Esophagus muscularis mucosa (tissue), 4 donors: ENCODE measurements at places on chromosomes 11 and 22.

- no peak for DNase-seq
Measured at GRCh38 chr11:94909371-94909820, 64.0 kb downstream of the CWC15 start.

DNA sequence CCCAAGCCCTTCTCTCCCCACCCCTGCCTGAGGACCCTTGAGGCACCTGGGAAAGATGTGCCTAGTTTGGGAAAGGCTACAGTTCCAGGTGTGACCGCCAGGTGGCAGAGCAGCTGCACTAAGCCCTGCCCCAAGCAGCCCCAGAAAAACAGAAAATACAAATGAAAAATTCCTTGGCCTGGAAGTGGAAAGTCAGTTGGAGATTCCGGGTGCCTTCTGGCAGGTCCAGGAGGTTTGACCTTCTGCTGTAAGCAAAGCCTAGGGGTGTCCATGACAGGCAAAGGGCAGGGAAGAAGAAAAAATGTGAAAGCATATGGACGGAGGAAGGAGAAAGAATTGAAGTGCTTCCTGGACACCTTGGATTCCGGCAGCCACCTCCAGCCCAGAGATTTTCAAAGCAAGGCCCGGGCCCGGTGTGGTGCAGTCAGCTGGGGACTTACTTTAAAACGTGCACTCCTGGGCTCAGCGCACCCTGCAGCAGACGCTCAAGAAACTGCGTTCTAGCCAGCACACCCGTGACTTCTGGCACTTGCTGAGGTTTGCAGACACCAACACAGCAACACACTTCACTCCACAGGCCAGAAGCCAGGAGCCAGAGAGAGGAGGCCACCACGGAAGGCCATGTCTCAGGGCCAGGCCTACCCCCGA, 37.3 kb upstream of the SLC22A12 start:
- no peak for DNase-seq

- DNase-seq, result no peak
Measured at GRCh38 chr11:44532809-44533208, 32.7 kb upstream of the CD82 start.

GRCh38 chr11:114075891-114076441, 16.5 kb downstream of the ZBTB16 start:
- DNase-seq, result no peak

DNA sequence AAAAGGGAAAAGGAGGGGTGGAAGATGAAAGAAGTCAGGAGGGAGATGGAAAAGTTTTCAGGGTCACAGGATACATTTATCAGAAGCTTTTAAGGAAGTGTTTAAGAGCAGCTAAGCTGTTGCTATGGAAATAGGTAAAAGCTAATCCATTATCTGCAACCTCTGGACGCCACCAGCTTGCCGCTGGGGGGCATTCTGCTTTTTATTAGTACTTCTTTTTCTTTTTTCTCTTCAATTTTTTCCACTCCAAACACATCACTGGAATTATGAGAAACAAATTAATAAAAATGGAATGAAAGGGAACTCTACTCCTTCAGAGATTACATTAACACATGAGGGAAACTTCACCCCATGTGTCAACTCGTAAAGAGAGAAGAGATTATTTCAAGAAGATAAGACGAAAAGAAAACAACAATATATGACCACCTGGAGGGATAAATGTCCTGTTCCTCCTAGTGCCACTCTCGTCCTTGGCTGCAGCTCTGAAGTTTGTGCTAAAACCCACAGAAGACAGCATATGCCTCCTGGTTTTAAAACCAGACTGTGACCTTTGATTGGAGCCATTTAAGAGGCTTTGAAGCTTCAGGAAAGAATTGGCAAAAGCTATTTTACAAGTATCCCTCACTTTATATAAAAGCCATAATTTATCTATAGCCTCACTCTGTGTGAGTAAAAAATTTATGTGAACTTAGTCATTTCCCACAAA, 972.8 kb downstream of the OPCML start:
- peak; percentile 24 for DNase-seq

- DNase-seq, result no peak
Measured at GRCh38 chr22:45888221-45889092, 88.5 kb downstream of the WNT7B start.

DNA sequence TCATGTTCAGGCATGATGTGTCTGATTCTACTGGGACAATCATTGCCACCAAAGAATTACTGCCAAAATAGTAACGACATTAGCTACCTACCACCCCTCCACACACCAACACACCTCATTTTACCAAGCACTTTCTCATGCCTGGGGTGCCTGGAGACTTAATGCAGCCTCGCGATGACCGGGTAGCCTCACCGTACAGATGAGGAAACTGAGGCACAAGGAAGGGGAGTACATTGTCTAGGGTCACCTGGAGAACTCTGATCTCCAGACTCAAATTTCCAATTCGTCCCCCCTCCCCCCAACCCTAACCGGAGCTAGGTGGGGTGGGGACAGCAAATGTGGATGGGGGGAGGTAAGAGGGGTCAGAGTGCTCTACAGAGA, 2.7 kb upstream of the RTN4RL2 start:
- DNase-seq, result no peak

- no peak for DNase-seq
Measured at GRCh38 chr11:132050577-132051165, 680.3 kb downstream of the NTM start.

- DNase-seq, result no peak
Measured at GRCh38 chr22:39115977-39116621, 19.1 kb downstream of the APOBEC3H start.

DNA sequence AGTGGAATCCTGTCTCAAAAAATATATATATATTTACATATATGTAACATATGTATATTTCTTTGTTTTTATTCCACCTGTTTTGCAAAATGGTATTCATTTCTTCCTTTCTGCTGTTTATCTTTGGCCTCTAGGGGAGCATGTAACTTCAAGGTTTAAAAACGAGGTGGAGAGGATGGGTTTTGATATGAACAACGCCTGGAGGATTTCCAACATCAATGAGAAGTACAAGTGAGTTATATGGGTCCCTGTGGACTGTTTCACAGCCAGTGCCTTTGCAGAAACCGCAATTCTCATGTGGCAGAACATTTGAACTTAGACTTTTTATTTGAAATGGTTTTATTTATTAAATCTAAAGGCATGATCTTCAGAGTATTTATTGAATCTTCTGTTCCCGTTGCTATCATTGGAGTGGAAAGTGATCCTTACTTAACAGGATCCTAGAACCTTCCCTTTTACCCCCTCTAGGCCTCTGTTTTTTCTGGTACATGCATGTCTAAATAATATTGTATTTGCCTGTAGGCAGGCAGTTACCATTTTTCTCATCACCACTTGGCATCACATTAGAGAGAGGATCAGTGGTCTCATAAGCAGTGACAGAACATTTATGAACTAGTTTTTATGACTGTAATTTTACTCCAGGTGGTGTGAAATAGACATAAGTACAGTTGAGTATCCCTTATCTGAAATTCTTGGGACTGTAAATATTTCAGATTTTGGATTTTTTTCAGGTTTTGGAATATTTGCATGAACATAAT, 81.5 kb upstream of the HORMAD2 start:
- no peak for DNase-seq

DNA sequence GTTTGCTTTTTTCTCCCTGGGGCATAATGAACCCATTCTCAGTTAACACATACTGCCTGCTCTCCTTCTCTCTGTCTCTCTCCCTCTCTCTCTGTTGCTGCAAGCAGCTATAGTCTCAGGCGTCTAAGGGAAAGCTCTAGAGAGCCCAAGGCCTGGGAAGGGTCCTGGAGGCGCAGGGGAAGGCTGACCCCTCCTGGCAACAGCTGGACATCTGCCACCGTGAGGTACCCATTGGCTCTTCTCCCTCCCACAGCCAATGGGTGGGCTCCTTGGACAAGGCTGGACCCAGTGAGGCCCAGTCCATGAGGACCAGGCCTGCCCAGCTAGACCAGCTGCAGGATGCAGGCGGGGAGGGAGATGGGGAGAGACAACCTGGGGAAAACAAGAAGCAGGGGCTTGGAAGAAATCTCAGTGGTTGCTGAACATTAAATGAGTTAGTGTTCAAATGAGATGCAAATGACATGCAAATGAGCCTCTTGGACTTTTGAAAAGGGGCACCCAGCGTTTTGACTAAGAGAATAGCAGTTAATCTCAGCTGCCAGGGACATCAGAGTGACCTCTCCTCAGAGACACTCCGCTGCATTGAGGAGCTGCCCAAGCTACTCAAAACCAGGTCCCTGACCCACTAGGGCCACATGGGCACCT, 349.7 kb downstream of the BUD13 start:
- DNase-seq, result no peak

DNA sequence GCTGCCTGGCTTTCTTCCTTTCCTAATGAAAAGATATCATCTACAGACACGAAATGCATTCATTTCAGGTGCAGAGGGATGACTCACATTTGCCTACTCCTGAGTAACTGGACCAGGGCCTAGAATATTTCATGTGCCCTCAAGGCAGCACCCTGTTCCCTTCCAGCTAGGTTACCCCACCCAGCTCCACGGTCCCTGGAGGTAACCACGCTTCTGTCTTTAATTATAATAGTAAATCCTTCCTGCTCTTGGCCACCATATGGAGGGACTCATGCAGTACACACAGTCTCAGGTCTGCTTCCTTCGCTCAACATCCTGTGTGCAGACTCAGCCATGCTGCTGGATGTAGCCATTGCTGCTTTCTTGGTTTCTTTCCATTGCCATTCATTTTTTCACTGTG, 22.3 kb downstream of the DHCR7 start:
- no peak for DNase-seq

DNA sequence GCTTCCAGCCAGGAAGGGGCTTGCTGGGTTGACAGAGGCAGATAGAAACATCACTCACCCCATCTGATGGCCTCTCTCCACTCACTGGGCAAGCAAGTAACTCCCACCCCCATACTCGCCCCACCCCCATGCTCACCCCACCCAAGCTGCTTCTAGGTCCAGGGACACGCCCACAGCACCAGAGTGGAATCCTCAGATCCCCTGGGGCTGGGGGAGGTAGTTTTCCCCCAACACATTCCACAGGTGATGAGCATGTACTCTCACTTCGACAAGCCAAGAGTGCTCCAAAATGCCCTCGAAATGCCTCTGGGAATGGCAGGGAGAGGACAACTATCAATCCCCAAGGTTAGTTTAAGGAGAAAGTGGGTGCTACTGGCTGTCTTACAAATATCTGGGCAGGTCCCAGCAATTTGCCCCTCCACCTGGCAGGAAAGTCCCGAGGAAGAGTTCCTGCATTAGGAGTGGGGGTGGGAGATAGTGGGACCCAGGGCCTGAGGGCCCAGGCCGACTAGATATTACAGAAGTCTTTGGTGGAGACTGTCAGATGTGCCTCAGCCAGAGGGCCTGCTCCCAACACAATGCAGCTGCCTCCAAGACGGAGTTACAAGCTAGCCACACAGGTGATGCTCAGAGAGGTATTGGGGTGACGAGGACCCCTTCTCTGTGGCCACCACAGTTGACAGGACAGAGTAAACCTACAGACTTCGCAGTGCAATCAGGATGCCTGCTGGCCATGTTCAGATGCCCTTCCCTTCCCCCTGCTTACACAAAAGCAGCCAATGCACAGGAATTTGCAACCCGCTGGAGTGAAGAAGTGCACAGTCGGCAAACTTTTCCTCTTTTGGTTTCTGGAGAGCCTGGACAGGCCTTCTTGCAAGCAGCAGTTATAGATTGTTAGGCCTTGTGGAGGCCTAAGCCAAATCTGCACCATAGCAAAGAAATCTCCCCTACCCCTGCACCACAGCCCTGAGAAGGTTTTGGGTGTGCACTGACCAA, 2.9 kb upstream of the LMO1 start:
- DNase-seq, result no peak

DNA sequence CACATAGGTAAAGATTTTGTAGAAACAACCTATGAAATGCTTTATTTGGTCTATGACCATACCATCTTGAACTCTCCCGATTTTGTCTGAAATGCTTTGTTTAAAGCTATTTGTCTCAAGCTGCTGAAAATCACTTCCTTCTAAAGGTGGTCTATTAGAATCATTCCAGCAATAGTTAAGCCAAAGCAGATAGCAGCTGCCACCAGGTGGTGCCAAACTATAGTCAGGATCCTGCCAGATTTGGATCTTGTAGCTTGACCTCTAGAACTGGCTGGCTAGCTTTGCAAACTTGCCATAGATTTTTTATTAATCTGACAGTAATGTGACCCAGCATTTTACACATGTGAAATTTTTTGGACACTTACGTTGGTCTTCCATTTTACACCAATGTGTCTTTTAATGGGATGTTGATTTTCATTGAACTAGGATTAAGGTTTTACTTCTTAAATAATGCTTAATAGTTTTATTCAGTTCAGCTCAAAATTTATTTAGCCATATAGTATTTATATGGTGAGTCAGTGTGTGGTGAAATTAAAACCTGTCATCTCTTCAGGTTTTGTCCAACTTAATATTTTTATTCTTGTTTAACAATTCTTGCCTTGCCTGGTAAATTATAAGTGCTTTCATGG, 19.7 kb downstream of the CTR9 start:
- DNase-seq, result no peak

- no peak for DNase-seq
Measured at GRCh38 chr11:78032090-78032489, 9.0 kb upstream of the KCTD14 start.

DNA sequence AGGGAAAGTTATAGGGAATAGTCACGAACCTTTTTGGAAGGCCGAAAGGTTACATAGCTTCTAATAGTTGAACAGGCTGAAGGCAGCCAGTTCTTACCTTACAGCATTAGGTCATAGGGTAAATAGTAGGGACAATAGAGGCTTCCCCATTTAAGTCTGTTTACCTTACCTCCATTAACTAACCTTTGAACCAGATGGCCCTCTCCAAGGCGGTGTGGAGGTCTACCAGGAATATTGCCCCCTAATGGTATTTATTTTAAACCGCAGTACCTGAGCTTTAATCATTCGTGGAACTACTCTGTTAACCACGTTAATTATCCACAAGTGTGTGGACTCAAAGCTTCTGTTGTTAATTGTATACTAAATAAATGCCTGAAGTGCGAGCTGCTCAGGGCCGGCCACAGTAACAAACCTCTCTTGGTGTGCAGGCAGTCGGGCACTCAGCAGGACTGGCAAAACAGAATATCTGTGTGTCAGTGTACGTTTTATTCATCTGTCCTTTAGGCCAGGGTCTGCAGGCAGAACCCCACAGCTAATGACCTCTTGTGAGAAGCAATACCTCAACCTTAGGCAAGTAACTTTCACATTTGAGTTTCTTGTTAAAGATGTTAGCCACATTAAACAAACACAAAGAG, 81.7 kb downstream of the PRCP start:
- no peak for DNase-seq

GRCh38 chr11:13668957-13669521, 571 bp downstream of the FAR1 start:
- no peak for DNase-seq

DNA sequence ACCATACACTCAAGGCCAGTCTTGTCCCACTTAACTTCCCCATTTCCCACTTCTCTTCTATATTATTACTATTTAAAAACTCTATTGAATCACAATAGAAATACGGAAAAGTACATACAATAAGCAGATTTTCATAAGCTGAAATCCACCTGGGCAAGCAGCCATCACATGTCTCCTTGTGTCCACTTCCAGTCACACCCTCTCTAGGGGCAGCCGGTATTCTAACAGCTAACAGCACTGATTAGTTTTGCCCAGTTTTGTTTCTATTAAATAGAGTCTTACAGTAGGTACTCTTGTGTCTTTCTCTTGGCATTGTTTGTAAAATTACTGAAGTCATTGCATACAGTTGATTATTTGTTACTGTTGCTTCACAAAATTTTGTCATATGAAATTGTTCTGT, 37.8 kb downstream of the PPP6R3 start:
- DNase-seq, result no peak
